ENCODE measurements at places on chromosomes 3 and 15.

GRCh38 chr15:50415752-50416404 lies 8.3 kb upstream of the USP8 start:
- no peak for DNase-seq

GRCh38 chr3:99630815-99631214 lies 7.6 kb upstream of the COL8A1 start:
- no peak for DNase-seq

DNA sequence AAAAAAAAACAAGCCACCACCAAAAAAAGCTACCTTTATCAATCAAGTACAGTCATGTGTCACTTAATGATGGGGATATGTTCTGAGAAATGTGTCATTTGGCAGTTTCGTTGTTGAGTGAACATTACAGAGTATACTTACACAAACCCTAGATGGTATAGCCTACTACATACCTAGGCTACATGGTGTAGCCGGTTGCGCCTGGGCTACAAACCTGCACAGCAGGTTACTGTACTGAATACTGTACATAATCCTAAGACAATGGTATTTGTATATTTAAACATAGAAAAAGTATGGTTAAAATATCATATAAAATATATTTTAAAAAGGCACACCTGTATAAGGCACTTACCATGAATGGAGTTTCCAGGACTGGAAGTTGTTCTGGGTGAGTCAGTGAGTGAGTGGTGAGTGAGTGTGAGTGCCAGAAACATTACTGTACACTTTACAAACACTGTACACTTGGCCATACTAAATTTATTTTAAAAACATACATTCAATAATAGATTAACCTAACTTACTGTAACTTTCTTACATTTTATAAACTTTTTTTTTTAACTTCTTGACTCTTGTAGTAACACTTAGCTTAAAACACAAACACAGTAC lies 25.9 kb upstream of the JMJD7 start:
- DNase-seq, result no peak

GRCh38 chr3:13767896-13768295 lies 112.0 kb downstream of the WNT7A start:
- no peak for DNase-seq

- DNase-seq, result no peak
Observed at GRCh38 chr3:4601892-4602291, 108.7 kb downstream of the ITPR1 start.

GRCh38 chr3:129360171-129360611 lies 68.2 kb downstream of the EFCAB12 start:
- no peak for DNase-seq

DNA sequence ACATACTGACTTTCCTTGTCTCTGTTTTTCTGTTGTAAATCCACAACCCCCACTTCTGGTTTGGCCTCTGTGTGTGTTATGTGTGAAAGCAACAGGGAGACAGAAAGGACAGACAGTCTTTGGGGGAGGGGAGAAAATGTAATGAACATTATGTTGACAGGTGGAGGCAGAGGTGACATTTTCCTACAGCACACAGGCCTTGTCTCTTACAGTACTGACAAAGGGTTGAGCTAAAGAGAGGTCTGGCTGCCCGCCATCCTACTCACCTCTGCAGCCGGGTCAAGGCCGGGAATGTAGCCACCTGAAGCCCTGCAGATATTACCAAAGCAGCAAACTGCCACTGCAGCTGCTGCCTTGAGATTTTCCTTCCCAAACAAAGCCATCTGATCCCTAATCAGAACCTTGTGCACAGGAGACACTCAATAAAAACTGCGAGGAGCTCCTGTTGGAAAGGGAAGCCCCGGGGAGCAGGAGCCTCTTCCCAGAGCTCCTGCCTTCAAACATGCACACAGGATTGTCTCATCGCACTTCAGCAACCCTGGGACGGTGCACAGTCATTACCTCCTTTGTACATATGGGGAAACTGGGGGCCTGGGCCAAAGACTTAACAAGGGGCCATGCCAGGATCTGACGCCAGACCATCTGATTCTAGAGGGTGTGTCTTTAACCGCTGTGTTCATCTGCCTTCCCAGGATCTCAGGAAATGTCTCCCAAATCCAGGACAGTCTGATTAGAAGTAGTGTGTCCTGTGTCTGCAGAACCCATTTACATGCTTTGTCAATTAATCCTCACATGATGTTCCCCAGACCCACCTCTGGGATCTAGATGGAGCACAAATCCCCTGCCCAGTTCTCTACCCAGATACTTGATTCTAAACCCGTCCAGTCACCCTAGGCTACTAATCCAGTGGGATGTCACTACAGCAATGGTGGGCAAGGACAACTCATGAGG lies 14.2 kb downstream of the MYO5C start:
- no peak for DNase-seq

DNA sequence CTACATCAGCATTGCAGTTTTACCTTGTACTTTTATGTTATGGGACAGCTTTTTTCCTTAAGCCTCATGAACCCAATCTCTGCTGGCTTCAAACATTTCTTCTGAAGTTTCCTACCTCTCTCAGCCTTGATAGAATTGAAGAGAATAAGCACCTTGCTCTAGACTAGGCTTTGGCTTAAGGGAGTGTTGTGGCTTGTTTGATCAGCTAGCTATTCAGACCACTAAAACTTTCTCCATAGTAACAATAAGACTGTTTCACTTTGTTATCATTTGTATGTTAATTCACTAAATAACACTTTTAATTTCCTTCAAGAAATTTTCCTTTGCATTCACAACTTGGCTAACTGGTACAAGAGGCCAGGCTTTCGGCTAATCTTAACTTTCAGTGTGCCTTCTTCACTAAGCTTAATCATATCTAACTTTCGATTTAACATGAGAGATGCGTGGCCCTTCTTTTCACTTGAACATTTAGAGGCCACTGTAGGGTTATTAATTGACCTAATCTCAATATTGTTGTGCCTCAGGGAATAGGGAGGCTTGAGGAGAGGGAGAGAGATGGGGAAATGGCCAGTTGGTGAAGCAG lies 8.1 kb upstream of the TIGIT start:
- DNase-seq, result no peak

- no peak for DNase-seq
Observed at GRCh38 chr3:182142928-182143327, 431.2 kb downstream of the SOX2 start.

DNA sequence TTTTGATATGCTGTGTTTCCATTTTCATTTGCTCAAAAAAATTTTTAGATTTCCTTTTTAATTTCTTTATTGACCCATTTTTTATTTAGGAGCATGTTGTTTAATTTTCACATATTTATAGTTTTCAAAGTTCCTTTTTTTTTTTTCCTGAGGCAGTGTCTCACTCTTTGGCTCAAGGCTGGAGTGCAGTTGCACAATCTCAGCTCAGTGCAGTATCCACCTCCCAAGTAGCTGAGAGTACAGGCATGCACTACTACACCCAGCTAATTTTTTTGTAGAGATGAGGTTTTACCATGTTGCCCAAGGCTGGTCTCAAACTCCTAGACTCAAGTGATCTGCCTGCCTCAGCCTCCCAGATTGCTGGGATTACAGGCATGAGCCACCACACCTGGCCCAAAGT lies 36.2 kb downstream of the PFN2 start:
- no peak for DNase-seq

DNA sequence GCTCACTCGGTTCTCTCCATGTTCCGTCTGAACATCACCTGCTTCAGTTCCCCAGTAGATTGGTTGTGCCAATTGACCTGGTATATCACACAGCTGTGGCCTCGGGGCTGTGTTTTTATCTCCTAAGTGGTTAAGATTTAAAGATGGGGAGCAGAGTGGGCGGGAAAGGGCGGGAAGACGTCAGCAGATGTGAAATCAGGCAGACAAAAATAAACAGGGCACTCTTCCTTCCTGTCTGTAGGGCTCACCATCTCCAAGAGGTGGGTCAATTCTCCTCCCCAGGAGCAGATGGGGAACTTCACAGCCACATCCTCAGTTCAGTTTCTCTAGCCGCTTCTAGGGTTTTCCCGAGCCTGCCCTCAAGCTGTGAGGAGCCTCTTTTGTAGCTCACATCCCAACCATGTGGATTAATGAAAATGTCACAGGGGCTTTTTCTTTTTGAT lies 26.8 kb upstream of the LIMD1 start:
- DNase-seq, result no peak

GRCh38 chr3:134317106-134317947 lies 56.9 kb downstream of the AMOTL2 start:
- DNase-seq, result no peak

GRCh38 chr3:59212128-59212779 lies 162.4 kb upstream of the CFAP20DC start:
- no peak for DNase-seq

- DNase-seq, result no peak
Observed at GRCh38 chr3:147393261-147393942, 12.9 kb downstream of the ZIC4 start.

DNA sequence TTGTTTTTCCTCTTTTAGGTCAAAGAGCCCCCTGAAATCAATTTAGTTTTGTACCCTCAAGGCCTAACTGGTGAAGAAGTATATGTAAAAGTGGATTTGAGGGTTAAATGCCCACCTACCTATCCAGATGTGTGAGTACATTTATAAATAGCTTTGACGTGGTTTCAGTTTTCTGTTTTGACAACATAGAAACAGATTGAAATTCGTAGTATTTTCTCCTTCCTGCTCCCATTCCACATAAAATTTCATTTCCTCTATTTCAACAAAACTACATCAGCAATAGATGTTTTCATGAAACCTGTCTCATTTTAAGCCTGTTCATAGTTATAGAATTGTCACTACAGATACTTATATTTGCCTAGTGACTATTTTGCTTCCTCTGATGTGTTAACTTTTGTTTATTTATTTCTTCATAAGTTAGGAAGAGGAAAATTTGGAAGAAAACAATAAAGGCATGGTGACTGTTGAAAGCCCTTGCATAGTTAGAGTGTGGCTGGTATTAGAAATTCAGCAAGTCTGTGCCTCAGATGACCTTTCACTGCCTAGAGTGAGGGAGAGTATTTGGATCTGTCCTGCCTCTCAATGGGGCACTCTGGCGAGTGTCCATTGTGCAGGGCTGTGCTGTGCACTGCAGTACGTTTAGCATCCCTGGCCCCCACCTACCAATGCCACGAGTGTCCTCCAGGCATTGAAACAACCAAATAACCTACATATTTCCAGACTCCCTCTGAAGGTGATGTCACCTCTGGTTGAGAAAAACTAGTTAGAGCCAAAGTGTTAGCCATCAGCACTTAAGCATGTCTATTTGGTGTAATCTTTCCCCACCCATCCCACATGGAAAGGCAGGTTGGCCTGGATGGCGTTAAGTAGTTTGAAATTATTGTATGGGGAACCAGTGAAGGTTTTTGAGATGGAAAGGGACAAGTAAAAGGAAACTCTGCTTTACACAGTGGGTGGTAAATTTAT lies 5.9 kb downstream of the EIF2AK4 start:
- DNase-seq, result no peak

DNA sequence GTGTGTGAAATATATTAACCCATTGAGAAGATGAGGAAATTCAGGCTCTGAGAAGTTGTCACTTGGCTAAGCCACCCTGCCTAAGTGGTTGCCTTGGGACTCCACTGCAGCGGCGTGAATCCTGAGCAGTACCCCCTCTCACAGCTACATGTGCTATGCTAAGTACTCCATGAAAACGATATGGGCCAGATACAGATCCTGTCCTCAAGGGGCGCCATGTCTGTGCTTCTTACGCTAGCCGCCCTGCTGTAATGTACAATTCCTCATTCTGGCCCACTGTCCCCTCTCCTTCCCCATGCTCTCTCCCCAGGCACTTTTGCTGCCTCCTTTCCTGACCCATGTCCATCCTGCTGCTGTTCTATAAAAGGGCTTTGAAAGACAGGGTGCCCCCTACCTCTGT lies 140.3 kb downstream of the FEZF2 start:
- DNase-seq, result no peak

- DNase-seq, result no peak
Observed at GRCh38 chr3:17500618-17501017, 241.8 kb downstream of the TBC1D5 start.

Data from activated T-cell treated with anti-CD3 and anti-CD28 coated beads, Interleukin-2, amount 50 U/mL, for 1 hour (primary cell).